Activated CD4-positive, alpha-beta memory T cell treated with anti-CD3 and anti-CD28 coated beads, Interleukin-2, amount 10 ng/mL, durations not matched to agents 7 days and 5 days (primary cell): ENCODE measurements at places on chromosomes 6 and 20. TPM values are rescaled to one million over a fixed set of nuclear protein-coding genes. Genes with fewer than 3 reads are reported as not detected.

DNA sequence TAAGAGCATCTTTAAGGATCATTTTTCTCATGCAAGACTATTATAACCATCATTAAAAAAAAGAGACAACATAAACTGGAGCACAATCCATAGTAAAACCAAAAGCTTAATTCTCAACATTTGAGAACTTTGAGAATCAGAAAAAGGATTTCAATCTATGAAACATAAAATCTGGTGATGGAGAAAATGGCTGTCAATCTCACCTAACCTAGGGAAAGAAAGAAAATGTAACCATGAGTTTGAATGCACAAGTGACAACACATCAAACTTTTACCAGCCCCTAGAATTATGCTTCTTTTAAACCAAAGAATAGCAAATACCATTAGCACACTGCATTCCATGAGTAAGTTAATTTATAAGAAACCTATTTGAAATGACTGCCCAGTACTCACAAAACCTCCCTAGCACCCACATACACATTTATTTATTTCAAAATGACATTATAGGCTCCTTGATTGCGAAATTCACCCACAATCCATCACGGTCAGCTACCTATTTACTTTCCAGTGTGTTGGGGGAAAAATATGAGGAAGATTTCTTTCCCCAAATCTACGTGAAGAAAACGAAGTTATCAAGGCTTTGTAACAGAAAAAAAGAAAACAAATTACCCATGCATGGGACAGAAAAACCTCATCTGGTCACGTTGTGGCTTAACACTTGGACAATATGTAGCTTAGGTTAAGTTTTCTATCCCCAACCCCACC is 828 bp downstream of the ASCC3 start:
- DNase-seq = no peak

DNA sequence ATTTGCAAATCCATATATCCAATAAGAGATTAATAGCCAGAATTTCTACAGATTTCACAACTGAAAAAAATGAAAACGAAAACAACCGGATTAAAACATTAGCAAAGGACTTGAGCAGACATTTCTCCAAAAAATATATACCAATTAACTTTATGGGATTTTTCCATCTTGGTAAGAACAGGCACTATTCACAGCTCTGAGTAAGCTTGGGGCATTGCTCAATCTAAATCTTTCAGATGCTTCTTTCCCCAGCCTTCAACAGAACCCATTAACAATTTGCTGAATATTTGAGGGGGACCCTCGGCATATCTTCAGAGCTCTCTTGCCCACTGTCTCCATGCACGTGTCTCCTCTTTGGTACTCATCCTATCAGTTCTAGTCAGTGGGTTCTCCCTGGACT is 111.7 kb upstream of the CD93 start:
- DNase-seq = no peak

- no peak for DNase-seq
Measured at GRCh38 chr6:14573267-14573666, 455.7 kb downstream of the CD83 start.

DNA sequence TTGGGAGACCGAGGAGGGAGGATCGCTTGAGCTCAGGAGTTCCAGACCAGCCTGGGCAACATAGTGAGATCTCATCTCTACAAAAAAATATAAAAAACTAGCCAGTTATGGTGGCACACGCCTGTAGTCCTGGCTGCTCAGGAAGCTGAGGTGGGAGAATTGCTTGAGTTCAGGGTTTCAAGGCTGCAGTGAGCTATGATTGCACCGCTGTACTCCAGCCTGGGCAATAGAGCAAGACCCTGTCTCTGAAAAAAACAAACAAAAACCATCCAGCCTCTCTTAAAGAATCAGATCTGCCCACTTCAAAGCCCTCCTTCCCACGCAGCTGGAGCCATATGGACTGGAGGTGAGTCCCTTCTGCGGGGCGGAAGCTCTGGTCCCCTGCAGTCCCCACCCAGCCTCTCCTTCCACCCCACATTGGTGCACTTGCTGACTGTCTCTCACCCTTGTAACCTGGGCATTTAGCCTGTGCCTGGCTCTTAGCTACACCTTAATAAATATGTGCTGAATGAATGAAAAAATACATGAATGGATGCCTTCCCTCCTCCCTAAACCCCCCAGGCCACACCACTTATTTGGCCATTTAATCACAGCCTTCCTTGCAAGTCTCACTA is 7.2 kb upstream of the PARD6B start:
- DNase-seq = no peak

DNA sequence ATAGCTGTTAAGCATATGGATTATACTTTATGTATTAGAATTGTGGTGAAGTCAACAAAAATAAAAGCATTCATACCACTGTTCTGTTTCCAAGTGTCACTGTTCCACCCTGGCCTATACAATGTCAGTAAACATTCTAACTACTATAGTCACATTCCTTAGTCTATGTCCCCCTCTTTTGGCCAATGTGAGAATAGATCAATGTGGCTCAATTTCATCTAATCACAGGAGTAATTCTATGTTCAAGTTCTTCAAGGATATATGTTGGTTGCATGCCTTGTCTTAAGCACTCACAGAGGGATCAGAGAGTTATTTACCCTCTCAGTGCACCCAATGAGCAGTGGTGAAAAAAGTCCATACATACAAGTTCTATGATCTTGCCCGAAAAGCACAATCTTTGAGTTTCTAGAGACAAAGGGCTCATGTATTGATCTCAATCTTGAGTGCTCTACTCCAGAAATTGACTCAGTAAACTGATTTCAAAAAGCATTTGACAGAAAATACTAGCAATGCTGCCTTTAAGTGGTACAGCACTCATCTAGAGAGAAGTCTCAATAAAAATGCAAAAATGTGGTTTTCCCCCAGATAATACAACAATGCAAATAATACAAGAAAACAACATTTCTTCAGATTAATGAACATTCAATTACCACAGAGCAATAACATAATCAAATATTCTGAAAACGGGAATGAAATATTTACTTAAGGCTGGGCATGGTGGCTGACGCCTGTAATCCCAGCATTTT is 16.5 kb downstream of the SMLR1 start:
- DNase-seq = no peak

Gene SIRPB1
- total RNA-seq = 5.1 TPM

Gene BPI
- total RNA-seq = not detected
